ENCODE measurements at places on chromosomes 7 and 10.
A peak's percentile ranks its signal among the peaks of the same experiment; 100 is the strongest.

- no peak for DNase-seq
Observed at GRCh38 chr10:3452173-3452626, 279.6 kb upstream of the PITRM1 start.

- DNase-seq, result no peak
Observed at GRCh38 chr7:30349170-30349569, 64.8 kb downstream of the ZNRF2 start.

- DNase-seq, result no peak
Observed at GRCh38 chr7:96303105-96303685, 18.7 kb downstream of the SLC25A13 start.

DNA sequence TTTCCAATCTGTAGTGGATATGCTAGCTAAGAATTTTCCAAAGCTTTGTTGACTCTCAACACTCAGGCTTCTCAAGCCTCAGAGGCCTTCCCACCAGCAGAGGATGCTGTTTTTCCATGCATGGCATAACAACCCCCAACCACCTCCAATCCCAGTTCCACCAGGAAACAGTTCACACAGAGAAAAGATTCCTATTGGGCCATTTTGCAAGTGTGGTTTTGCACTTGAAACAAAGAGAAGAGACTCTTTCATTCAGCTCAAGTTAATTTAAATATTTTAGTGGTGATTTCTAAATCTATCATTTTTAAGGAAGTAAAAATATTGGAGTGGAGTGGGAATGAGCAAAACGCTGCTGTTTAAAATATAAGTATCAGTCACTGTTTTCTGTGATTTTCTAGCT, 105.6 kb upstream of the COL1A2 start:
- DNase-seq, result no peak

- DNase-seq, result peak; percentile 61
Observed at GRCh38 chr7:111741811-111742240, 179.5 kb upstream of the IMMP2L start.

DNA sequence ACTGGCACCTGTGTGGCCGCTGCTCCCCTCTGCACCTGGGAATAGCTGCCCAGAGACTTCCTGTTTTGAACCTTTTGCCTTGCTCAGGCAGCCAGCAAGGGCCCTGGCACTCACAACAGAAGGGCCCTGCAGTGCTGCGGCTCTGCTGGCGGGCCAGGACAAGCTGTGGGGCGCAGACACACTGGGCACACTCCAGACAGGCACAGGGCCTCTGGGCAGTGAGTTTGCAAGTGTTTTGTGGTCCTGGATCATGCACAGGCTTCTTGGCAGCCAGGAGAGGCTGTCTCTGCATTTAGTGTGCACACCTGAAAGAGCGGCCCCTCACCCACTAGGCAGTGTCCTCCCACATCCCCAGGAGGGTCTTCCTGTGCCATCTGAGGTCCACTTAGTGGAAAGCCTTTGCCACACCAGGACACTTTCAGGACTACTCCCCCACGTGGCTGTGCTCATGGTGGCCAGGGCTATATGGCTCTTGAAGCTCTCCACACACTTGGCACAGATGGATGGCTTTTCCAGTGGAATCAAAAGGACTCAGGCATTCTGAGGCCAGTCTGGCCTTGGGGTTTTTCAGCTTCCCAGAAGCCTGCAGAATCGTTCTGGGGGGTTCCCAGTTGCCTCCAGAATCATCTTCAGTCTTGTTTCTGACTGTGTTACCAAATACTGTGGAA, 5.0 kb upstream of the ATP6V0E2 start:
- DNase-seq, result no peak

DNA sequence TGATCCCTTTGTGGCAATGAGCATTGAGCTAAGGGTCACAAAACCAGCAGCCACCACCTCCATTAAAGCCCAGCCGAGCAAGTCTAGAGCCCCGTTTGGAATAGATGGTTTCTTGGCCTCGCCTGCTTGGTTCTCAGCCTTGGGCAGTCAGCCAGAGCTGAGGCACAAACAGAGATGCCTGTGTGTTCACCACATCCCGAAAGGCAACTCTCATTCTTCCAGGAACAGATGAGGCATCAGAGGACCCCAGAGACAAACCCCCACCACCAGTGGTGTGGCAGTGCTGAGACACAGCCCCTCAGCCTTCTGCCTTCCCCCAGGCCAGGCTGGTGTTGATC, 203.3 kb upstream of the ZMIZ1 start:
- no peak for DNase-seq

DNA sequence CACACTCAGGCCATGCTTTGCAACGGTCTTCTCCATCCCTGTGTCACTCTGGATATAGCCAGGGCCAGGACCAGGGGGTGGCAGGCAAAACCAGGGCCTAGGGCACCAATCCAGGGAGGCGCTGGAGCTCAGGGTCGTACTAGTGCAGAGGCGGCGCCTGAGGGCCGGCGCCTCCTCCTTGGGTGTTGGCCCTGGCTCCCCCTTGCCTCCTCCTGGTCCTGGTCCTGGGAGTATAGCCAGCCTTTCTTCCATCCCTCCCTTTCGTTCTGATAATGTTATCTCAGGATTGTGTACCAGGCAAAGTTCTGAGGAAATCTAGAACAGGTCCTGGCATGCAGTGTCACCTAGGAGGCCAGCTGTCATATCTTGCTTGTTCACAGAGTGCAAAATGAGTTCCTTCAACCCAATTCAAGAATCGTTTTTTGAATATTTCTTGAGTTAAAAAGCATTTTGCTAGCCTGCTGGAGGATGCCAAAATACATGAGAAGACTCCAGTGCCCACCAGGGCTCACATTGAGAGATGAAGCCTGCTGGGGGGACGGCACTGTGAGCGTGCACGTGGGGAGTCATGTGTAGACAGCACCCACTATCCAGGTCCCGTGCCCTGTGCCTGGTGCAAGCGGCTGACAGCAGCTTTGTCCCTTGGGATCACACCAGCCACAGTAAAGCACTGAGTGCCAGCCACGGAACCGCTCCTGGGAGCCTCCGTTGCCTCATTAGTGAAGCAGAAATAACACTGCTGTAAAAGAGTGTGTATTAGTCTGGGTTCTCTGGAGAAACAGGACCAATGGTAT, 106.9 kb upstream of the C7orf33 start:
- DNase-seq, result no peak

DNA sequence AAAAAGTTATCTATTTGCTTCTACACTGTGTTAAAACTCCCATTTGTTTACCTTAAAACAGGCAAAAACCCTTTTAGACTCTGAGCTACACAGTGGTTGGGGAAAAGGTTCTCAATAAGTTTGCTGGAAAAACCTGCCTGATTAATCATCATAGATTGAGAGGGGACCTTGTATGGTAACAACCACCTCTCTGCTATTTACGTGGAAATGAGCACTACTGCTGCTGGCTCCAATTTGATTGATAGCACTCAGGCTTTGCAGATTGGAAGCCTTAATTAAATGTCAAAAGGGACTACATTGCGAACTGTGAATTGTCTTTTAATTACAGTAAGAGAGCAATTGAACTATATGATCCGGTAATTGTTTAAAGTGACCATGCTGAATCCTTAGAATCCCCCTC, 119.0 kb upstream of the IMMP2L start:
- DNase-seq, result no peak
